Activated CD4-positive, alpha-beta memory T cell treated with anti-CD3 and anti-CD28 coated beads, Interleukin-2, amount 10 ng/mL, durations not matched to agents 7 days and 5 days (primary cell): ENCODE measurements at places on chromosomes 4 and X. TPM values are rescaled to one million over a fixed set of nuclear protein-coding genes. Genes with fewer than 3 reads are reported as not detected.

DNA sequence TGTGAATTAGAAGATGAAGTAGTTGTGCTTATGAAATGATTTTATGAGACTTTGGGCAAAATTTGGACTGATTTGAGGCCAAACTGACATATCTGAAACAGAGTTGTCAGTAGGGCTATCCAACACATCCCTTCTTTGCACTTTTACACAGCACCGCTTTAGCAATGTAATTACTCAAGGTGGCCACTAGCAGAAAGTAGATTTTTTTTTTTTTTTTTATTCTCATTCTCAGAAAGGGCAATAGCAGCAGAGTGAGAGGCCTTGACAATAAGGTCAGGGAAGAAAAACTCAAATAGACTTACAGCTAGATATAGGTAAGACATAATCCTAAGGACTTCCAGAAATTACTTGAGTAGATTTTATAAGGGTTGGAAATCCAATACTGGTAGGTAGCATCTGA, 414.3 kb downstream of the NAP1L3 start:
- DNase-seq: no peak
- H3K27me3 ChIP-seq: no peaks in the 10 kb centered on the region
- no peak overlapping the region for H3K4me3 ChIP-seq
- H3K4me1 ChIP-seq: no peaks in the 10 kb centered on the region

- peaks cover 41% of the 10 kb centered on the region for H3K4me1 ChIP-seq
- peaks cover 50% of the 10 kb centered on the region for H3K27me3 ChIP-seq
Observed at GRCh38 chrX:120308959-120309872, 2.0 kb downstream of the TMEM255A start.

DNA sequence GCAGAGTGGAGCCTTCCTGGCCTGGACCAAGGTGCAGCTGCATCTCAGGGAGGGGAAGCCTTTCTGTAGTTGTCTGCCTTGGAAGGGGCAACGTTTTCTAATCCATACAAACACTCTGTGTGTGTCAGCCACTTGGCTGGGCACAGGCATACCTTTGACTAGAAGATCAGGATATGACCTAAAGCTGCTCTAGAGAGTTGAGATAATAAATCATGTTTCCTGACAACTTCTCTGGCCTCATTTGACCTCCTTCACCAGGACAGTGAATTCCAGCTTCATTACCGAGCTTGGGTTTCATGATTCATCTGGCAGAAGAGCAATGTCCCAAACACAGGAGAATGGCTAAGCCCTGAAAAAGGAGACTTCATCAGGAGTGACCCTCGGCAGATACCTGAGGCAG, 89.6 kb upstream of the KIT start:
- no peak overlapping the region for H3K27ac ChIP-seq
- no peaks in the 10 kb centered on the region for H3K4me1 ChIP-seq
- H3K4me3 ChIP-seq: no peak overlapping the region
- no peaks in the 10 kb centered on the region for H3K27me3 ChIP-seq

GRCh38 chrX:47749185-47749967, 87.3 kb upstream of the ZNF81 start:
- H3K4me3 ChIP-seq: no peak overlapping the region
- no peaks in the 10 kb centered on the region for H3K36me3 ChIP-seq
- DNase-seq: no peak
- H3K27ac ChIP-seq: no peak overlapping the region

GRCh38 chr4:80103629-80104028, 30.6 kb upstream of the ANTXR2 start:
- H3K27me3 ChIP-seq: no peaks in the 10 kb centered on the region
- DNase-seq: no peak
- H3K4me1 ChIP-seq: peaks cover 10% of the 10 kb centered on the region

DNA sequence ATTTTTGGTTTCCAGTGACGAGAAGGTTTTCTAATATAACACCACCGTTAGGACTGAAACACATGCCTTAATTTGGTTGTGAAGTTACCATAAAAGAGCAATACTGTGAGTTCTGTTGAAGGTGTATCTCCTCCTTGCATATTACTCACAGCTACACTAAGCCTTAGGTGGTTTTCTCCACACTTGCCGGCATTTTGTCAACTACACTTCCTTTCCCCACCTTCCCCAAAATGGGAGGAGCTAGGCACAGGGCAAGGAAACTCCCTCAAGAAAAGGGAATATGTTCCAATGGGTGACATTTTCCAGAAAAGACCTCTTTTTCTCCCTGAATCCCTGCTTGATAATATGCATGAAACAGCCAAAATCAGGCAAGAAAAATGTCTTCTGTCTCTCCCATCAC, 44.8 kb downstream of the RELL1 start:
- no peak for DNase-seq
- peaks cover 38% of the 10 kb centered on the region for H3K36me3 ChIP-seq
- H3K4me1 ChIP-seq: peaks cover 1% of the 10 kb centered on the region
- no peak overlapping the region for H3K27ac ChIP-seq
- no peaks in the 10 kb centered on the region for H3K27me3 ChIP-seq
- H3K4me3 ChIP-seq: no peak overlapping the region

DNA sequence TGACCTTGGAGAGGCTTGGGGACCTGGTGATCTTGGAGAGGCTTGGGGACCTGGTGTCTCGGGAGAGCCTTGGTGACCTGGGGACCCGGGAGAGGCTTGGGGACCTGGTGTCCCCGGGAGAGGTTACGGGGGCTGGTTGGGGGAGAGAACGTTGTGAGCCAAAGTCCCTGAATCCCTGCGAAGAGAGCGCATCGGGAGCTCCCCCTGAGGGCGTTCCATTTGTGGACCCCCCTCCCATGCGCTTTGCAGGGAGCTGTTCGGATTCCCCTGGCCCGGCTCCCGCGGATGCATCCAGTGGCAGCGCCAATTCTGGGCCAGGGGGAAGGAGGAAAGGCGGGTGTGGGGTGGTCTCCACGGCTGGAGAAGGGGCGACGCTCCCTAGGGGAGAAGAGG, 13.3 kb downstream of the SHOX start:
- no peaks in the 10 kb centered on the region for H3K4me1 ChIP-seq
- H3K27me3 ChIP-seq: peaks cover 8% of the 10 kb centered on the region
- no peak overlapping the region for H3K27ac ChIP-seq

DNA sequence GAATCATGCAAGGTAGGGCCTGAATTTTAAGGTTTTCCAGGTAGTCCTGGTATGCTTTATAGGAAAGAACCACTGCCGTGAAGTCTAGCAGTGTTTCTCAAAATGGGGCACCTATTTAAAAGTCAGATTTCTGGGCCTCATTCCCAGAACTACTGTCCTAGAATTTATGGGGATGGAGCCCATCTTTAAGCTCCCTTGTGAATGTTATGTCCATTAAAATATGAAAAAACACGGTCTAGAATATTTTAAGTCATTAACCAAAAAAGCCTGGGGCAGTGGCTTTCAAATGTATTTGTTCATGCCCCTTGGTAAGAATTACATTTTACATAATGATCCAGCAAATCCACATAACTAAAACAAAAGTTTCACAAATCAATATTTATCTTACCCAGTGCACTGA, 35.4 kb downstream of the GK start:
- H3K27ac ChIP-seq: no peak overlapping the region
- H3K4me3 ChIP-seq: no peak overlapping the region
- no peaks in the 10 kb centered on the region for H3K4me1 ChIP-seq
- no peaks in the 10 kb centered on the region for H3K27me3 ChIP-seq

RNF175 gene
- not detected for total RNA-seq

RHOXF1 gene
- total RNA-seq: not detected

VCX gene
- total RNA-seq: not detected

NEIL3 gene
- total RNA-seq: 30.3 TPM

PCDH19 gene
- total RNA-seq: not detected

ARHGAP4 gene
- 267 TPM for total RNA-seq
